ENCODE measurements at places on chromosomes 4 and X.

DNA sequence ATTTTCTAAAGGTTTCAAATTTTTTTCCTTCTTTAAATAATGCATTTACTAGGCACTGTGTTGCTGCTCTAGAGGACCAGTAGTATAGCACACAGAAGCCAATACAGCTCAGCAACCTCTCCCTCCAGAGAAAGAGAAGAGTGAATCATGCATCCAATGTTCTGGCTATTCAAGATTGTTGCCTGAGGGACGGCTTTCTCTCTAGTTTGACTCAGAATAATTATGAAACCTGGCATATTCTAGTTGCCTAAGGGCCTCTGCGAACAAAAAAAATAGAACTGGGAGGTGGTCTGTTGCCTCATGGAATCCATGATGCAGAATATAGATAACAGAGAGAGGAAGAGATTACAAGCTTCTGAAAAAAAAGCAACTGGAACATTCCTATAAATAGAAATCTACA is 1233.3 kb upstream of the PABPC4L start:
- no peak for DNase-seq

GRCh38 chr4:182604953-182605352 is 312.2 kb downstream of the DCTD start:
- no peak for DNase-seq

DNA sequence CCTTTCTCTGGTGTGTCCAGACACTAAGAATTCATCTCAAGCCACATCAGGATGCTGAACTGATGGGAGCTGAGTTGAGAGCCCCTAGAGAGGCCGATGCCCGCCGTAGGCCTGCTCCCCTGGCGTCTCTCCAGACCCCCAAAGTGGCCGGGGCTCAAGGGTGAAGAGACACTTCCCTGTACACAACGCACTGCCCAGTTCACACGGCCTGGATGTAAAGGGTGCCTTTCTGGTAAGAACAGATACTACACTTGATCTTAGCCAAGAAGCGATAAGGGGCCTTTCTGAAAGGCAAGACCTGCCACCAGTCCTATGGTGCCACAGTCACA is 5.1 kb upstream of the TREX2 start:
- no peak for DNase-seq

GRCh38 chr4:181646864-181647263 is 596.3 kb upstream of the TENM3 start:
- no peak for DNase-seq

GRCh38 chr4:100428051-100428450 is 89.8 kb downstream of the EMCN start:
- no peak for DNase-seq

GRCh38 chr4:62490635-62491034 is 1290.5 kb downstream of the ADGRL3 start:
- no peak for DNase-seq

- no peak for DNase-seq
Observed at GRCh38 chr4:86981789-86982188, 47.0 kb downstream of the AFF1 start.

DNA sequence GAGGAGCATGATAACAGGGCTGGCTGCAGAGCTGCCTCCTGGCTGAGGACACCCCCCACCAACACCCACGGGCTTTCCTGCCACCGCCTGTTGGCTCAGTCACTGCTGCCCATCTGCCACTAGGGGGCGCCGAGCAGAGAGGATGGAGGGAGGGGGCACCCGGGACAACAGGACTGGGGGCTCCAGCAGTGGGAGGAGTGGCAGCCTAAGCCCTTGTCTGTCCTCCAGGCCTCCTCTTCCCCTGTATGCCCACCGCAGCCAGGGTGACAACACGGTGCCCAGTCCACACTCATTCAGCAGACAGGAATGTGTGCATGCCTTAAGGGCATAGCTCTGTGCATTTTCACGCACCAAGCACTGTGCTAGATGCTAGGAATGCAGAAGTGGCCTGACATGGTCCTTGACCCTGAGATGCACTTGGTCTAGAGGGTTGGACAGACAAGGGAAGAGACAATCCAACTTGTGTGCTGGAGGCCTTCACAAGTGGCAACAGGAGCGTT is 149.9 kb downstream of the AMMECR1 start:
- DNase-seq: no peak

GRCh38 chr4:84403656-84404055 is 95.4 kb downstream of the NKX6-1 start:
- no peak for DNase-seq

- no peak for DNase-seq
Observed at GRCh38 chr4:48295116-48295515, 25.5 kb upstream of the TEC start.

- no peak for DNase-seq
Observed at GRCh38 chr4:155047755-155048154, 160.7 kb upstream of the NPY2R start.

DNA sequence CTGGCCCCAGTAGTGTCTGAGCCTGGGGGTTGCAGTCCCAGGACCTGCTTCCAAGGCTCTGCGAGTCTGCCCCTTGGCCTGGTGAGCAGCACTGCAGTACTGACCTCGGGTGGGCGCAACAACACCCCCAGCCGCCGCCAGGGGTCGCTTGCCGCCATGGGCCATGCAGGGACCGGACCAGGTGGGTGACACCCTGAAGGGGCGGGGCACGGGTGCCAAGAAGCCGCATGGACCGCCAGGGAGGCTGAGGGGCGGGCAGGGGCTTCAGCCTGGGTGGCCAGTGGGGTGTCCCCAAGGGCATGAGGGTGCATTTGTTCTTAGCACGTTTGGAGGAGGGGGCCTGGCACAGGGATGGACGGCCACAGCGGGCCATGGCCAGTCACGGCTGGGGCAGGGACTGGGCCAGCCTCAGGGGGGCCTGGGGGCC is 25.0 kb downstream of the TACC3 start:
- DNase-seq: no peak

GRCh38 chr4:188691811-188692210 is 552.6 kb downstream of the TRIML1 start:
- no peak for DNase-seq

GRCh38 chrX:83916525-83916924 is 55.6 kb downstream of the CYLC1 start:
- no peak for DNase-seq

DNA sequence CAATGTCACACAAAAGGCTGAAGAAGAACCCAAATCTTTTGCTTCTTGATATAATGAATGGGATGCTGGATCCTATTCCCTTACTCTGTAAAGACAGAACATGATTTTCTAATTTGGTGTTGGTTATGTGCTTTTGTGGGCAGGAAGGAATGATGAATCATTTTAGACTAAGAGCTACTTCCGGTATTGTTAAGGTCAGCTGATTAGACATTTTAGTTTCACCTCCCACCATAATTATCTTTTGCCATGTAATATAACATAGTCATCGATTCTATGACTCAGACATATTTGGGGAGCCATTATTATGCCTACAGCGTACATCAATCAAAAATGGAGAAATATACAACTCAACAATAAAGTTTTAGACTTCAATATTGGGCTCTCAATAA is 265.3 kb downstream of the ZNF674 start:
- no peak for DNase-seq

- DNase-seq: no peak
Observed at GRCh38 chr4:123561525-123561924, 164.9 kb downstream of the SPRY1 start.

DNA sequence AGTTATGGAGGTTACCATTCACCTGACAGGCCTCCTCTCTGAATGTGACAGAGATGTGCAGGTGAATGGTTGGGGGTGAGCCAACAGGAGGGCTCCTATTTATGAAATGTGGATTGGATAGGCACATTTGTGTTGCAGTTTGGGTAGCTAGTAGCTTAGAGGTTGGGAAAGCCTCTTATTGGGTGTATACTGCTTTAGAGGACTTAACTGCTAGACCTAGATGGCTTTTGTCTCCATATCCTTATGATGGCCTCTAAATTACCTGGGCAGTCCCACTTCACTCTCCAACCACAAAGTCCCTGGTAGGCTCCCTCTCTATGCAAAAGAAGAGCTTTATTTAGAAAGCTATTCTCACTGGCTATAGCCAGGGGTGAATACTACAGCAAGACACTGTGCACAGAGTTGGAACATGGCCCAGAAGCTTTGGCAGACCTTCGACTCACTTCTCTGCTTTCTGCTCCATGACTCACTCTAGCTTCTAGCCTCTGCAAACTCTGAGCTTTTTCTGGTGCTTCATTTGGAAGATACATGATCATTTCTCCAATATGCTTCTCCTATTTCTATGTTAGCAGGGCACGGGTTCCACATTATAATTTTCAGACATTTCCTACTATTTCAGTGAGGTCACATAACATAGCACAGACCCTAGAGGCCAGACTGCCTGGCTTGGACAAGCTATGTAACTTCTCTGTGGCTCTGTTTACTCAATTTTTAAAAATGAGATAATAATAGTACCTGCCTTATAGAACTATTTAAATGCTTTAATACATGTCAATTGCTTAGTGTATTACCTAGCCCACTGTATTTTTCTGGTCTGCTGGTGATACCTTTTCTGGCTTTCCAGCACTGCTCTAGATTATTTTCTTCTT is 6.0 kb upstream of the VGLL1 start:
- peak; percentile 22 for DNase-seq

DNA sequence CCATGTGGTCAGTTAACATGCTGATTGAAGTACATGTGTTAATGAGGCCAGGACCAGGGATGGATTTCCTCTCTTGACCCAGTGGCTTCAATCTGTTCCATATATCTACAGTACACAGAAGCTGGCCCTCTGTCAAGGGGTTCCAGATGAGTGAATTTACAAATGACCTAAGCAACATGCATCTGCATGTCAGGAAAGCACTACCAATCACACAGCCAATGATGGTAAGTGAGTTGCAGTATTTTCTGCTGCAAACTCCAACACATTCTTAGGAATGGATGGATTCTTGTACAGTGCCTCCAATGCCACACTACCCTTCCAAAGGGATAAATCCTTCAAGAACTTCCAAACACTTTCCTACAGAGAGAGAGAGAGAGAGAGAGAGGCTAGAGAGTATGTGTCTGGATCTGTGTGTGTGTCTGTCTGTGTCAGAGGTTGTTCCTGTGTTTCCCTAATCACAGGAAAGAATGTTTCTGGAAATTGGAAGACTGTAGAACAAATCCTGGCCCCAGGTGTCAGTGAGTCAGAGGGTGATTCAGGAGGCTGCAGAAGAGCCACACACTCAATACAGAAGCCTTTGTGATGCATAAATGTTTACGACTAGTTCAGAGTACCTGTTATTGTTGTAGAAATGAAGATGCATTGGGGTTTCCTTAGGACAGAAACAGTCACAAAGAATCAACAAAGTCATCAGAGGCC is 107.5 kb downstream of the GUCY2F start:
- DNase-seq: no peak

DNA sequence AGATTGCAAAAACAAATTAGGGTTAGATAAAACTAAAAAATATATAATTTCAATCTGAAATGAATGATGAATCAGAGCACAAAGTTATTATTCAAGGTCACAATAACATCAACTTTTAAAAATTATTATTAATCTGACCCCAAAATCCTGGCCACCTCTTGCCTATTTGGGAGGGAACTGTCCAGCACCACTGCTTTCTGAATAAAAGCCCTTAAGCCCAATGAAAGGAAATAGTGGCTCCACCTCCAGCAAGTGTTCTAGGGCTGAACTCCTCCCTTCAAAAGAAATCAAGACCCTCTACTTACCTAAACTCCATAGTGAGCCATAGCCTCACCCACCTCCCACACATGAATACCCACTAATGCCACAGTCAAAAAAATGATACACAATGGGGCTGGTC is 208.2 kb downstream of the PARM1 start:
- no peak for DNase-seq

- DNase-seq: no peak
Observed at GRCh38 chr4:139085141-139085540, 69.6 kb downstream of the NOCT start.

GRCh38 chr4:160038615-160039014 is 935.7 kb downstream of the RAPGEF2 start:
- DNase-seq: no peak

DNA sequence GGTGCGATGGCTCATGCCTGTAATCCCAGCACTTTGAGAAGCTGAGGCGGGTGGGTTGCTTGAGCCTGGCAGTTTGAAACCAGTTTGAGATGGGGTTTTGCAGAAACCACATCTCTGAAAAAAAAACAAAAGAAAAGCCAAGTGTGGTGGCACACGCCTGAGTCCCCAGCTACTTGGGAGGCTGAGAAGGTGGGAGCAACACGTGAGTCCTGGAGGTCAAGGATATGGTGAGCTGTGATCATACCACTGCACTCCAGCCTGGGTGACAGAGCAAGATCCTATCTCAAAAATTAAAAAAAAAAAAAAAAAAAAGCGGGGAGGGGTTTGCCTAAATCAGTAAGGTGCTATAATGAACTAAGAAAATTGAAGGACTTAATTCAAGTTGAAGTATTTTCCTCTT is 58.2 kb upstream of the TBC1D14 start:
- DNase-seq: no peak

- no peak for DNase-seq
Observed at GRCh38 chr4:138751309-138751708, 264.3 kb upstream of the NOCT start.

DNA sequence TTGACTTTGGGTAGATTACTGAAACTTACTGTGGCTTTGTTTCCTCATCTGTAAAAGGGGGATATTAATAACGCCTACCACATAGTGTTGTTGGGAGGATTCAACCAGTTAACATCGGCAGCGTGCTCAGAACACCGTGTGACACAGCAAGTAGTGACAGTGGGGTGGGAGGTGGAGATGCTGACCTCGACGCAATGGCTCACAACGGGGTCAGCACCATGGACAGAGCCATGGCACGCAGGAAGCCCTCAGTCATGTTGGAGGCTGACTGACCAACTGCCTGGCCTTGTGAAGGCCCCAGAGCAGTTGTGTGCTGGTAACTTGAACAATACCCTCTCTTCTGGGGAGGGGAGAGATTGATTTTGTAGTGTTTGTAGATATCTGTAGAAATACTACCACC is 93.2 kb downstream of the WFS1 start:
- DNase-seq: no peak

DNA sequence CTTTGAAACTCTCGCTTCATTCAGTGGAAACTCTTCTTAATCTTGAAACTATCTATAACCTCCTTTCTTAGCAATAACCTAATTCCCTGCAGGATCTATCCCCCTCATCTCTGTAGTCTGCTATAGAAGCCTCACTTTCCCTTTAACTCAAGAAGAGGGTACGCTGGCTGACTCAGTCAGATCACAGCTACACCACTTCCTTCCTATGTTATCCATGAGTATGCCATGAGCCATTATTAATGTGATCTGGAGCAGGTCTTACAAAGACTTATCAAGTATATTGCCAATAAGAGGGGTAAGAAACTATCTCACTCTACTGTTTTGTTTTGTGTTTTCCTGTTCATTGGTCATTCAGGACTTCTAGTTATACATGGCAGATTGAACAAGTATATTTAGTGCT is 165.3 kb downstream of the PJA1 start:
- DNase-seq: no peak

- no peak for DNase-seq
Observed at GRCh38 chrX:68396953-68397352, 36.3 kb downstream of the OPHN1 start.

- DNase-seq: no peak
Observed at GRCh38 chrX:139825618-139826017, 107.2 kb downstream of the ATP11C start.

GRCh38 chr4:151600432-151600831 is 160.4 kb downstream of the GATB start:
- DNase-seq: no peak

GRCh38 chr4:110897784-110898183 is 274.9 kb upstream of the PITX2 start:
- DNase-seq: no peak

Data from C1 segment of cervical spinal cord (tissue), 14 donors.